ENCODE measurements at places on chromosomes 4 and X. TPM values are rescaled to one million over a fixed set of nuclear protein-coding genes. Genes with fewer than 3 reads are reported as not detected.

Gene CT45A10
- 0.29 TPM for total RNA-seq

Gene SRPX
- total RNA-seq, result 6.2 TPM

Gene ETDA
- not detected for total RNA-seq

Gene GNRHR
- not detected for total RNA-seq

Gene CCNA2
- 49.1 TPM for total RNA-seq

Gene NPNT
- 0.14 TPM for total RNA-seq

Gene TCEANC
- total RNA-seq, result 0.63 TPM

Gene HTN1
- total RNA-seq, result not detected

Gene AMBN
- not detected for total RNA-seq

Gene SSX3
- total RNA-seq, result not detected

Gene SLC6A14
- not detected for total RNA-seq

Gene ABLIM2
- 0.38 TPM for total RNA-seq

Data from A549 treated with CpdA at 1 μM for 4 hours (cell line).